ENCODE measurements at places on chromosomes 7 and 10. TPM values are rescaled to one million over a fixed set of nuclear protein-coding genes. Genes with fewer than 3 reads are reported as not detected.

Gene GFRA1
- 0.07 TPM for total RNA-seq

Gene GNAT3
- total RNA-seq, result not detected

Gene WDR86
- total RNA-seq, result 0.14 TPM

Gene SORBS1
- total RNA-seq, result 0.07 TPM

Gene STAG3
- 0.14 TPM for total RNA-seq

Gene ZNF853
- total RNA-seq, result 0.99 TPM

Gene FOXI2
- not detected for total RNA-seq

Gene HMX2
- total RNA-seq, result not detected

Gene TMEM176B
- not detected for total RNA-seq

Gene SLF2
- total RNA-seq, result 9.4 TPM

Gene COMMD3
- total RNA-seq, result 27.4 TPM

Gene ITGB8
- 20.8 TPM for total RNA-seq

Gene FLNC
- total RNA-seq, result 0.84 TPM

Gene PNLIPRP1
- not detected for total RNA-seq

Gene KLF14
- total RNA-seq, result not detected

Gene PARP12
- 15.5 TPM for total RNA-seq

Gene WDR37
- total RNA-seq, result 11.3 TPM
